H9 (cell line): ENCODE measurements at places on chromosomes 13 and 19. TPM values are rescaled to one million over a fixed set of nuclear protein-coding genes. Genes with fewer than 3 reads are reported as not detected.

DNA sequence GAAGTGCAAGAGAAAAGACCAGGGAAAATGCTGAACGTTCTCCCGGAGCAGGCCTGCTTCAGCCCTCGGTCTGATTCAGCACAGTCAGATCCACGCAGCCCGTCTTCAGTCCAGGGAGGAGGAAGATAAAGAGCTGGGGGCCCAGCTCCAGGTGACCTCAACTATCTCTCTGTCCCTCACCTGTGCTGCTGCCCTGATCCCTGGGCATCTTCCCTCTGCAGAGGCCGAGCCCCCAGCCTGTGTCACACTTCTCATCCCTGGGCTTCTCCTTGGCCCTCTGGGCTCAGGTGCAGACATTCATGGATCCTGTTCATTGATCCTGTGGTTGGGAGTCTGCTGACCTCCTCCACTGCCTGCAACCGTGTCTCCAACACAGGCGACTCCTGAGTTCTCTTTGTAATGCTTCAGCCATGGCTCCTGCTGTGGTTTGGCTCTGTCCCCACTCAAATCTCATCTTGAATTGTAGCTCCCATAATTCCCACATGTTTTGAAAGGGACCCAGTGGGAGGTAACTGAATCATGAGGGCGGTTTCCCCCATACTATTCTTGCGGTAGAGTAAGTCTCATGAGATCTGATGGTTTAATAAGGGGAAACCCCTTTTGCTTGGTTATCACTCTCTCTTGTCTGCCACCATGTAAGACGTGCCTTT is 27.9 kb downstream of the COL4A2 start:
- DNase-seq: no peak

The ZNF737 gene
- 14.1 and 14.3 TPM in 2 replicates for total RNA-seq

- DNase-seq: no peak
Measured at GRCh38 chr13:48155848-48156247, 60.9 kb upstream of the MED4 start.

DNA sequence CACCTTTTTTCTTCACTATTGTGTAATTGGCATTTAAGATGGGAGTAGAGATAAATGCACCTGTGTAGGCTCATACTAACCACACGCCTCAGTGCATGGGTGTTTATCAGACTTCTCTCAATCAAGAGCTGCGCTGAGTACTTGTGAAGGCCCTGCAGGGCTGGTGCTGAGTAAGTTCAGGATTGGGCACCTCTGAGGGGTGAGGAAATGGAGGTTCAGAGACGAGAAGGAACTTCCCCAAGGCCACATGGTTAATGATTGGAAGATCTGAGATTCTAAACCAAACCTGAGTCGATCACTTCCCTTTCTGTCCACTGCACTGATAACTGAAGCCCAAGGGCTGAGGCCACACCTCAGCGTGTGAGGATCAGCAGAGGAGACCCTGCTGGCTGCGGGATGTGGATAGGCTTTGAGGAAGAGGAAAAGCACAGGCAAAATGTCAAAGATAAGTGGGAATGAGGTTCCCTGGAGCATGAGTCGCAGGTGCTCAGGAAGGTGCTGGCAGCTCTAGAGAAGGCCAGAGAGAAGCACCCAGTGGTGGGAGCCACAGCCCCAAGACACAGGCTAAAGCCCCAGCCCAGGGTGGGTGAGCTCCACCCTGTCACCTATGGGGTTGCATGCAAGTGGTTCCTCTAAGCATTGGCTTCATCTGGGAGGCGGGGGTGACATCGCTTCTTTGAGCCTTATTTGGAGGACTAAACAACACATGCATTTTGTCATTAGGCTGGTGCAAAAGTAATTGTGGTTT is 32.3 kb upstream of the GJB6 start:
- no peak for DNase-seq

GRCh38 chr19:2856457-2857050 is 10.6 kb upstream of the ZNF556 start:
- no peak for DNase-seq

DNA sequence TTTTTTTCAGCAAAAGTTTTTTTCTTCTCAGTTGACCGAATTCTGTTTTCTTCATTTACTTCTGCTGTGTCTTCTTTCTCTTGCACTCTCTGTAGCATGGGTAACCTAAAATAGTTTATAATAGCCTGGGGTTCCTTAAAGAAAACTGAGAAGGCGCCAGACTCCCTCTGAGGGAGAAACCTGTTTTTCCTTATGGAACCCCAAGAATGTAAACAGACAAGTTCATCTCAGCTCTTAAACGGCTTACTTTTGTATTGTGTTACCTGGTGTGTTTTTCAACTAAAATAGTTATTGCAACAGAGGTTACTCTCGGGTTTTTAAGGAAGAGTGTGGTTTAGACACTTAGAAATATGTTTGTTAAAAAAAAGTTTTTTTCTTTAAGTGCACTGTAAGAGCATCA is 23.8 kb upstream of the TM9SF2 start:
- no peak for DNase-seq

The ZNF225 gene
- 3.9 and 4.8 TPM in 2 replicates for total RNA-seq

The HS6ST3 gene
- total RNA-seq: 0.44 and 0.48 TPM in 2 replicates

DNA sequence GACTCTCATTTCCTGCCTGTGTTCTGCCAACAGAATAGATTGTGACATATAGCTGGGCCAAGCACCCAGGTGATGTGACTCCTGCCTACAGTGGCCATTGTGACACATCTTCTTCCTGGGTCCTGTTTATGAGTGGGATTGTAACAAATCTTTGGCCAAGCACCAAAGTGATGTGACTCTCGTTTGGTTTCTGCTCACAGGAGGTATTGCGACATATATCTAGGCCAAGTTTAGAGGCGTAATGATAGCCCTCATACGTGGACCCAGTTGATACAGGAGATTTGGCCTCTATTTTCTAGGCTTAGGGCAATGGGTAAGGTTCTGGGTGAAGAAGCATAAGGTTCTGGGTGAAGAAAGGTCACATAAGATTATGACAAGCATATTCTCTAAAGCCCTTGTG is 76.2 kb downstream of the ZNF208 start:
- DNase-seq: no peak

The NPAS1 gene
- 17.8 and 20.0 TPM in 2 replicates for total RNA-seq

- no peak for DNase-seq
Measured at GRCh38 chr19:3269916-3270671, 45.6 kb downstream of the CELF5 start.

The FCAR gene
- not detected in 2 replicates for total RNA-seq
